Tibial nerve (tissue), 4 donors: ENCODE measurements at places on chromosomes 2 and 18. TPM values are rescaled to one million over a fixed set of nuclear protein-coding genes. Genes with fewer than 3 reads are reported as not detected.

The BOK gene
- 61.2 TPM for total RNA-seq

The FTCDNL1 gene
- total RNA-seq, result 1.8 TPM

The LINC00305 gene
- total RNA-seq, result not detected

The C2orf66 gene
- not detected for total RNA-seq

The ERFE gene
- not detected for total RNA-seq

The NRBP1 gene
- 62.5 TPM for total RNA-seq

The ABCG8 gene
- not detected for total RNA-seq

The KLHL29 gene
- 41.0 TPM for total RNA-seq

The CRYBA2 gene
- not detected for total RNA-seq

The HOXD12 gene
- not detected for total RNA-seq

The LRRTM1 gene
- 2.4 TPM for total RNA-seq

The RBKS gene
- 8.1 TPM for total RNA-seq

The SERPINB4 gene
- not detected for total RNA-seq

The NAT8 gene
- total RNA-seq, result not detected

The SNRNP27 gene
- total RNA-seq, result 108 TPM

The SERPINB10 gene
- not detected for total RNA-seq

The ANTXR1 gene
- 54.5 TPM for total RNA-seq

The COL4A3 gene
- total RNA-seq, result 8.6 TPM

The SKOR2 gene
- not detected for total RNA-seq

The CHRNA1 gene
- total RNA-seq, result not detected

The PRKAG3 gene
- not detected for total RNA-seq

The RGPD4 gene
- not detected for total RNA-seq

The PRKCE gene
- total RNA-seq, result 22.4 TPM

The CAPG gene
- 67.6 TPM for total RNA-seq

The COLEC12 gene
- 21.8 TPM for total RNA-seq

The TMEM247 gene
- total RNA-seq, result not detected

The MC4R gene
- total RNA-seq, result not detected

The AGBL5 gene
- 12.1 TPM for total RNA-seq

The HSPE1 gene
- 53.1 TPM for total RNA-seq

The EVX2 gene
- not detected for total RNA-seq

The TYMS gene
- total RNA-seq, result 0.90 TPM

The PDCD1 gene
- total RNA-seq, result 0.42 TPM

The NPAS2 gene
- 9.0 TPM for total RNA-seq

The PLA2R1 gene
- total RNA-seq, result 17.8 TPM

The ALKAL2 gene
- 38.9 TPM for total RNA-seq
